NCI-H82 (cell line): ENCODE measurements at places on chromosomes 7 and 10.

- DNase-seq = no peak
Measured at GRCh38 chr7:102220960-102221800, 65.5 kb upstream of the SH2B2 start.

GRCh38 chr7:130381468-130382312, 1.4 kb downstream of the CPA1 start:
- no peak for DNase-seq

DNA sequence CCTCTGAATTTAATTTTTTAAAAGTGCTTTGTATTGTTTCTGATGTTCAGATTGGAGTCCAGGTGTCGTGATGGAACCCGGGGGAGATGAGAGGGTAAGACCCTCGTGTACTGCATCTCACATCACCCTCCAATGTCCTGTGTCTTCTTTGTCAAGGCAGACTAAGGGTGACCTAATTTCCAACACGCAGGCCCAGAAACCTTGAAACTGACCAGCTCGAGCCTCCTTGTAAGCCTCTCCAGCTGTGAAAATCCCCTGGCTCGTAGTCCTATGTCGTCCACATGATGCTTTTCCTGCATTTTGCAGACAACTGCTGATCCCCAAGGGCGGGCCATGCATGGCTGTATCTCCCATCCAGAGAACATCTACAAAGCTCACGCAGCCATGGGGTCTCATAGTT, 220.2 kb downstream of the ARHGAP12 start:
- DNase-seq = peak; percentile 26

DNA sequence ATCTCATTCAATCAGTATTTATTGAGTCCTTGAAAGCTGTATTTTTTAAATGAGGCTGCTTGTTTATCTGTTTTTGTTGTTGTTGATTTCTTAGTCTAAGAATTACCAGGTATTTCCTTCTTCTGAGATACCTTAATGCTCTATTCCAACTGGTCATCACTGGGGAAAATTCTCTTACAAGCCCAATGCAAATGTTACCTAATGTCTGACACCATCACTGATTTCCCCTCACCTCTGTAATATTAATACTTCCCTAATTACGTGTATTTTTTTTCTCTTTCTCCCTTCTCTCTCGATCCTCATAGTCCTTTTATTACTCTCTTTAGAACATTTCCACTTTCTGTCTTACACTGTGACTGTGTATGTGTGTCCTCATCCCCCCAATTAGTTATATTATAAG, 13.9 kb downstream of the HDAC9 start:
- DNase-seq = no peak

DNA sequence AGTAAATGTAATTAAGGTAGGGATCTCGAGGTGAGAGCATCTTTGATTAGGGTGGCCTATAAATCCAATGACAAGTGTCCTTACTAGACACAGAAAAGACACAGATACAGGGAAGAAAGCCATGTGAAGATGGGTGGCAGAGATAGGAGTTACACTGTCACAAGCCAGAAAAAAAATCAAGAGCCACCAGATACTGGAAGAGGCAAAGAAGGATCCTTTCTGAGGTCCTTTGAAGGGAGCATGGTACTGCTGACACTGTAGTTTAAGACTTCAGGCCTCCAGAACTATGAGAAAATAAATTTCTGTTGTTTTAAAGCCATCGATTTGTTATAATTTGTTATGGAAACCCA, 56.6 kb downstream of the MKLN1 start:
- no peak for DNase-seq

GRCh38 chr7:30997316-30997715, 33.6 kb downstream of the GHRHR start:
- no peak for DNase-seq

DNA sequence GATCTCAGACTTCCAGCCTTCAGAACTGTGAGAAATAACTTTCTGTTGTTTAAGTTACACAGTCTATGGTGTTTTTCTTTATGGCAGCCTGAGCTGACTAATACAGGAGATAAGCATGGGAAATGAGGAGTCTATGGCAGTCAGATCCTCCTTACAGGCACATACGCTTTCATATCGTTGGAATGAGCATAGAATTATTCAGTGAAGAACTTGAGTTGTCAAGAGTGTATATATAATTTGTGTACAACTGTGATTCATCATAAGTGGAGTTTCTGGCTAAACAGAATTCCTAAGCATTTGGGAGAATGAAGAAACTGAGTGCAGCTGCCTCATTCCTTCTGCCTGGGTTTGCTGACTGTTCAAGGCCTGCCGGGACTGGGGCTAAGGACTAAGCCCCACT, 516.7 kb downstream of the ADRA2A start:
- no peak for DNase-seq

GRCh38 chr7:96241855-96242254, 80.0 kb downstream of the SLC25A13 start:
- no peak for DNase-seq

DNA sequence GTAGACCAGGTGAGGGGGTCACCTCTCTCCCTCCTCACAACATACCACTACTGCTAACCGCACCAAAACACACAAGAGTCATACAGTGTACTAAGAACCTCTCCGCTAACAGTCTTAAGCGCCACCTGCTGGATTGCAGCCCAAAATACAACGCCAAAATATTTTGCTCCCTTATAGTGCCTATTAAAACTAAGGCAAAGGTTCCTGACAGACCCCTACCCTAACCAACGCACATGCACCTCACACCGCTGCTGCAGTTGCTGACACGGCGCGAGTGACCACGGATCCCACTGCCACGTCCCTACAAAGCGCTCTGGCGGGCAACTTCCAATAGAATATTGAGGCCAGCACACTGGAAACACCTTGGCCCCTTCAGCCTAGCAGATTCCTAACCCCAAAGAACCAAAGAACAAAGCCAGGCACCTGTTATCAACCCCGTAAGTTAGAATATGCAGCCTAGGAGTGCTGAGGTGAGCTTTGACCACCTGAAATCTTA, 563.6 kb upstream of the SEMA3D start:
- peak; percentile 77 for DNase-seq

- DNase-seq = no peak
Measured at GRCh38 chr10:23742368-23742767, 303.5 kb downstream of the OTUD1 start.

DNA sequence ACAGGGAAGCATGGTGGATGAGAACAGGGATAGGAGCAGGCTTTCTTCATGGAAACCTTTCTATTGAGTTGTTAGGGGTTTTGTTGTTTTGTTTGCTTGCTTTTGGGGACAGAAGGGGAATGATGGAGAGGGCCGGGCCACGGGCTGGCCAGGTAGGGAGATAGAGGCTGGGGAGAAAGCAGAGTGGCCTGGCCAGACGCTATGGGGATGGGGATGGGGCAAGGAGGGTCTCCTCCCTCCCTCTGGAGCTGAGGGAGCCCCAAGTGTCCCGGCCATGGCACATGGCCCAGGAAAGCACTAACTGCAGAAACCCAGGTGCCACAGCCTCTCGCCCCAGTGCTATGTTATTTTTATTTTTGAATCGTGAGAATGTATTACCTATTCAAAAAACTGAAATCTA, 10.0 kb downstream of the AOC1 start:
- no peak for DNase-seq

DNA sequence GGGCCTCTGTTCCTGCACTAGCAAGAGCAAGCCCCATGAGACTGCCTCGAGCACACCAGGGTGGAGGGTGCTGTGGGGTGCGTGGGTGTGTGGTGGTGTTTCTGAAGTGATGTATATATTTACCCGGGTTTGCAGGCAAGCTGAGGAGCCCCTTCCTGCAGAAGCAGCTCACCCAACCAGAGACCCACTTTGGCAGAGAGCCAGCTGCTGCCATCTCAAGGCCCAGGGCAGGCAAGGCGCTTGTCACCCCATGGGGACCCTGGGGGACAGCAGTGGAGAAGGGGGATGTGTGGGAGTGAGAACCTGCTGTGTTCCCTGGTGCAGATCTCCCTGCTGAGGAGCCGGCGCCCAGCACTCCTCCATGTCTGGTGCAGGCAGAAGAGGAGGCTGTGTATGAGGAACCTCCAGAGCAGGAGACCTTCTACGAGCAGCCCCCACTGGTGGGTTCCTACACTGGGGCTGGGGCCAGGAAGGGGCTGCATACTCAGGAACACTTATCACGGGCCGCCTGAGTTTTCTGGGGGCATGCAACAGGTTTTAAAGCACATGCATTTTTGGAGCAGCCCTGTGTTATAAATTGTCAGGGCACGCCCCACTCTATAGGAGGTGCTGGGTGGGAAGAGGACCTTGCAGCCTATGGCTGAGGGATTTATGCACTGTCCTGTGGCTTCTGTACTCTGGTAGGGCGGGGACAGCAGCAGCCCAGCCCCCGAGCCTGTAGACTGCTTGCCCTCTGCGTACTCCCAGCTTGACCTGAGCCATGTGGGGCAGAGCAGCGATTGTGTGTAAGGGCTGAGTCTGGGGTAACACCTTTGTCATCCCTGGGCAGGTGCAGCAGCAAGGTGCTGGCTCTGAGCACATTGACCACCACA, 5.9 kb downstream of the PGAM2 start:
- no peak for DNase-seq

DNA sequence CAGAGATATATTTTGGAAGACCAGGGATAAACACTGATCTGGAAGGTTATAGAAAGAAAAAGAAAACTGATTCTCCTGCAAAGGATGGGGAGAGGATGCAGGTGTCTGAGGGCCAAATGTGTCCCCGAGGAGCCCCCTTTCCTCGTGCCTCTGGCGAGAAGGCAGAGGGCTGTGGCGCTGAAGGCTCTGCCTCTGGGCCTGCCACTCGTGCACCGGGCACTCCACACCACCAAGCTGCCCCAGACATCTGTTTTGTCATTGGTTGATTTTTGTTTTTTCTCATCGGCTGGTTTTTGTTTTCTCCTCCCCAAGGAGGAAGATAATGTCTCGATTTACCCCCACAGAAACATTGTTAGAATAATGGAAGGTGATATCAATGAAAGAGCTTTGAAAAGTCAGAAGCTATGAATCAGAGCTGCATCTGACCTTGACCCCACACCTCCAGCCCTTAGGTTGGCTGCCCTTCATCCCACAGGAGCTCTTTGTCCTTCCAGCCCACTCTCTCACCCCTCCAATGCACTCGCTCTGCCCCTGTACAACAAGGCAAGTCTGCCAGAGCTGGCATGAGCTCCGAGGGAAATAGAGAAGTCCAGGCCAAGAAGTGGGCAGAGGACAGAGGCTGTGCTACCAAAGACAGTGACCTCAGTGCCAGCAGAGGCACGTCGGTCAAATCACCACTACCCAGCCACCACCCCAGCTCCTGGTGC, 124.8 kb downstream of the TCERG1L start:
- no peak for DNase-seq

DNA sequence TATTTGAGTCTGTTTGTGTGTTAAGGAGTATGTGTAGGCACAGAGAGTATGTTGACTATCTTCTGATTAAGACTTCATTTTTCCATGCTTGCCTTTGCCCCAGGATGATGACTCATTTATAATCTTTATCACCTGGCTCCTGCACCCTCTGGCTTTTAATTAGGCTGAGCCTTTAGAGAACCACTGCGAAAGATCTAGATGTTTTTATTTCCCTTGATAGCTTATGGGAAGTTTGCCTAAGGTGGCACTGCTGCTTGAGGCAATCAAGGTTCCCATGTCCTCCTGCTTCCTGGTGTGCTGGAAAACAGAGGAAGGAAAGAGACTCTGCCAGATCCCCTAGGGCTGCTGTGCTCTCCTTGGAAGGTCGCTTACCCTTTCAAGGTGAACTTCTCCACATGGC, 114.6 kb downstream of the ARL4A start:
- DNase-seq = no peak

DNA sequence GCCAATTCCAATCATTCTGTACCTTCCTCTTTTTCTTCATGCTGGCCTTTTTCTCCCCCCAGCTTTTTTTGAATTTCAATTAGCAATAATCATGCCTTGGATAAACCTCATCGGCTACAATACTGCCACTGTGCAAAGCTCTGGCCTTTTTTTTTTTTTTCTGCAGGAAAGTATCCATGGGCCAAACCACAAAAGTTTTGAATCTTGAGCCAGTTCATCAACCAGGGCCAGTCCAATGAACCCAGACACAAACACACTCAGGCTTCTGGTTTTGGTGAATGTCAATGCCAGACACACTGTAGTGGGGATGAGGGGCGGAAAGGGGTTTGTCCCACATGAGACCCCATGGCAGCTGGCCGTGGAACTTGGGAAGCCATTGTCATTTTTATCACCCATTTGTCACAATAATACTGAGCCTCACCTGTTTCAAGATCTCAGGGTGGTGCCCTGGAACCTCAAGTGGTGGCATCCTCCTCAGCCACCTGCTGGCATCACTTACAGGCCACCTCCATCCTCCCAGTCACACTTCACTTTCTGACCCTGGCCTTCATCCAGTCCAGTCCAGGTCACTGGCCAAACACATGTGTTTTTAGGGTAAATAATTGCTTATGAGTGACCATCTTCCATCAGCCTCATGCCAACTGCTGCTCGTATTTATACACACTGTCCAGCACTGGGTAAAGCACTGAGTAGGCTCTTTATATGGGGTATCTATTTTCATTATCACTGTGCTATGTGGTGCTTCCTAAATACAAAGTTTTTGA, 40.8 kb upstream of the TSPAN33 start:
- no peak for DNase-seq

GRCh38 chr7:24756545-24757352, 515 bp downstream of the GSDME start:
- DNase-seq = peak; percentile 37

DNA sequence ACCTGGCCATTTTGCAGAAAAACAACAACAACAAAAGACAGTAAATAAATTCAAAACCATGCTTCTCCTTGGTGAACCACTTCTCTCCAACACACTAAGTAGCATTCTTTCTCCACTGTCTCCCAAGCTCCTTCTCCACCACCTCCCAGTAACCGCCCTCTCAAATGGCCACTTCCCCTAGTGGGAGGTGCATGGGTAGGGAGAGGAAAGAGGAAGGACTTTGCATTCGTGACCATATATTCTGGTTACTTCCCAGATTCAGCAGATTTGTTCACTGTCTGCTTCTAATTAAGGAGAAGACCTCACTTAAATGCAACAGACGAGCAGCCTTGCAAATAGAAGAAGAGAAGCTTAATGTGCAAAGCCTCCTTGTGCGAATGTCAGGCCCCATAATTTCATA, 166.8 kb downstream of the SORCS1 start:
- no peak for DNase-seq

- DNase-seq = peak; percentile 60
Measured at GRCh38 chr7:22841954-22842353, 19.3 kb upstream of the TOMM7 start.

DNA sequence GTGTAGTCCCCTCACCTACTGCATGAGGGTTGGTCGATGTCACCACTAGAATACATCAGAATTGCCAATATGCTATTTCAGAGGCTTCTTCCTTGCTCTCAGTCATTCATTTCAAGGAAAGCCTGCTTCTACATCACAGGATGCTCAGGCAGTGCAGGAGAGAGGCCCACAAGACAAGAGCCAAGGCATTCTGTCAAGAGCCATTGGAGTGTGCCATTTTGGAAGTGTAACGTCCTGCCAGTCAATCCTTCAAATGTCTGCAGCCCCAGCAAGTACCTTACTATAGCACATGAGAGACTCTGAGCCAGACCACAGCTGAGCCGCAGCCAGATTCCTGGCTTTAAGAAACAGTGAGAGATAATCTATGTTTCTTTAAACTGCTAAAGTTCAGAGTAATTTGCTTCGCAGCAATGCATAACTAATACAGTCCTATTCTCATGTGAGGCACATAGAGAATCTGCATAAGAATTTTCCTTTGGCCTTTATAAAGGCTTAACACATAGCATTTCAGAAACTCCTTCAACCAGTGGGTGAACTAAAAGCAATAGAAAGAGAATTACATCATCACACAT, 166.5 kb upstream of the GNAI1 start:
- peak; percentile 62 for DNase-seq
